Bone marrow (tissue), 2 donors: ENCODE measurements at places on chromosomes 6 and 20.

DNA sequence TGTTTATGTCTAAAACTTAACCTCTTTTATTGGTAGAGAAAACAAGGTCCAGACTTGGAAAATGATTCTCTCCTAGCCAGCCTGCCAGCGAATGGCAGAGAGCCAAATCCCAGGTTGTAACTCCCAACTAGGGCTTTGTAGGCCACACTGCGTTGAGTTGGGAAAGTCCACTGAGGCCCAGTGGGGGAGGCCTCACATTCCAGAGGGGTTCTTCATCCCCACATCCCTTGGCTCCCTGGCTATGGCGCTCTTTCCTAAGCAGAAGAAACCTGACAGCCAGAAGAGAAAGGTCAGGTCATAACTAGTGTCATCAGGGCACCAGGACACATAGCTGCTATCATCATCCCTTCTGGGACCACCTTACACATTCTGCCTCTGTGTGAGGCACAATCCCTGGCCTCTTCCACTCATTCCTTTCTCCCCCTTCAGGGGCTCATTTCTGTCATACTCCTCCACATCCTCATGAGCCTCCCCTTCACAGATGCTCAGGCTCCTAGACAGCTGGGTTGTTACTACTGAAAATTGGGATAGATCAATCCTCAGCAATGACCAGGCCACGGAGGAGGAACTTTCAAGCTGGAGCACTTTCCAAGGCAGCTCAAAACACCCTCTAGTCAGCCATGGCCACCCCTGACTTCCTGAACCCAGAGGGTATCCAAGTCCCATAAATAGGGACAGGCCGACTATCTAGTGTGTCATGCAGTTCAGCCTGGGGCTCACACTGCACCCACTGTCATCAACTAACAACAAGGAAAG, 48.6 kb downstream of the TCP11 start:
- no peak for DNase-seq

- peak; percentile 20 for DNase-seq
Observed at GRCh38 chr20:48761023-48761785, 66.6 kb downstream of the PREX1 start.

GRCh38 chr20:6311841-6312655, 189.2 kb upstream of the FERMT1 start:
- no peak for DNase-seq

DNA sequence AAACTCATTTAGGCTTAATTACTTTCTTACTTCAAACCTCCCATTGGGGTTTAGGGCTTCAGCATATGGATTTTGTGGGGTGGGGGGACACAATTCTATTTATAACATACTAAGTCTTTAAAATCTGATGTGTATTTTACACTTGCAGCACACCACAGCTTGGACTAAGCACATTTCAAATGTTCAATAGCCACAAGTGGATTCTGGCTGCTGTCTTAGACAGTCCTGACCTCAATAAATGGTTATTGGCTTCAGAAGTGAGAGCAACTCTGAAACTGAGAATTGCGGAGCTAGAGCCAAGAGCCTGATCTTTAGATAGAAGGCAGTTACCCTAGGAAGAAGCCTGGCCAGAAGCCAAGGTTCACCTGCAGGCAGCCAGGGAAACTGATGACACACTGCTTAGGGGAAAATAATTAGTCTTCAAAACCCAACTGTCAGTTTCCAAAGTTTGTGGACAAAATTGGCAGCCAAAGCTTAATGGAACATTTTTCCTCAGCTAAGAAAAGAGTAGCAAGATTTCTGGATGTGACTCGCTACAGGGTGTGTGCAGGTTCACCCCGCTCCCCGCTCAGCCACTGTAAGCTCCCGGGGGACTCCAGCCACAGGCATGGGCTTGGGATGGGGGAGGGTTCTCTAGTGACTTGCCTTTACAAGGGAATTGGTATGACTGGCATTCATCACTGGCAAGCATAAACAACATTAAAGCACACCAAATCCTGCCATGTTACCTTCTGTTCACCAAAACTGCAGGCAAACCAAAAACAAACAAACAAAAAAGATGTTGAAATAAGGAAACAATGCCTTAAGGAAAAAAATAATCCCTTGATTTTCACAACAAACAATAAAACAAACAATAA, 219.8 kb downstream of the TFAP2A start:
- no peak for DNase-seq

DNA sequence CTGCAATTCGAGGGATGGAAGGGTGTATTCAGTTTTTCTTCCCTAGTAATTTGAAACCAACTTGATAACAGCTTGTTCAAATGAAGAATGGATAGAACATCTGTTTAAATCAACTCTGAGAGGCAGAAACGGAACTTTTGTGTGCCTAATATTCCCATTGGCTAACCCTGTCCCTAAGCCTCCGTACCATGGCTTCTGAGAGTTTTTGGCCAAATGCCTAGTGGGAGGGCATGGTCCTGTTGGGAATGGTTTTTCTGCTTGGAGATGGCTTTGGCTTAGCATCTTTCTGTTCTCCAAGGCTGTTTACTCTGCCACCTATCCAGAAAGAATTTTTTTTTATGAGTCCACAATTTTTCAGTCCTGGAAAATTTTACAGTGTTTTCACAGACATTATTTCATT, 126.7 kb upstream of the MLIP start:
- no peak for DNase-seq

DNA sequence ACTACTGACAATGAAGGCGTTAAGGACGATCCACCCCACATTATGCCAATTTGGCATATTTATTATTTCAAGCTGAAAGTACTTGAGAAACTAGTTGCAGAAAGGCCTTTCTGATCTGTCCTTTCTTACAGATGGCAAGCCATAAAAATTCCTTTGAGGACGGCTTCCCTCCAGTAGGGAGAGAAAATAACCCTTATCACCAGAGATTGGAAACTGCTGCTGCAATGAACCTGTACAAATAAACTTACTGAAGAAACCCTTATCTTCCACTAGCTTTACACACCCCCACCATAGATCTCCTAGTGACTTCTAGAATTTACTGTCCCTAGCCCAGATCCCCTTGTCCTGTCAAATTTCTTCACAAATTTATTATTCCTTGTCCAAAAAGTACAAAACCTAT, 105.2 kb downstream of the MAP7 start:
- DNase-seq: no peak

DNA sequence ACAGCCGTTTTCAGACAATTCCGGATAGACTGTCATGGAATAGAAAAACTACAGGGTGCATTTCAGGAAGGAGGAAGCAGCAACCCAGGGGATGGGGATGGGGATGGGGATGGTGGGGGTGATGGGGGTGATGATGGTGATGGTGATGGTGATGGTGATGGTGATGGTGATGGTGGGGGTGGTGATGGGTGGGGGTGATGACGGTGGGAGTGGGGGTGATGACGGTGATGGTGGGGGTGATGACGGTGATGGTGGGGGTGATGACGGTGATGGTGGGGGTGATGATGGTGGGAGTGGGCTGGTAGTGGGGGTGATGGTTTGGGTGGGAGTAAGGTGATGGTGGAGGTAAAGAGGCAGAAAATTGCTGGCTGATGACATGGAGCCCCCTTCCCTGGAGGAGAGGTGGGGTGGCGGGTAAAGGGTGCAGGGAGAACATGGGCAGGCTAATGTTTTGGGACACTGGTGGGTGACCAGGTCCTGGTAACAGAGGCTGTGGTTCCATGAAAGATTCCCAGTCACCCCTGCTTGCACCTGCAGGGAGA, 17.5 kb downstream of the LAMA5 start:
- DNase-seq: no peak

GRCh38 chr20:9149087-9149486, 80.2 kb downstream of the PLCB4 start:
- no peak for DNase-seq

DNA sequence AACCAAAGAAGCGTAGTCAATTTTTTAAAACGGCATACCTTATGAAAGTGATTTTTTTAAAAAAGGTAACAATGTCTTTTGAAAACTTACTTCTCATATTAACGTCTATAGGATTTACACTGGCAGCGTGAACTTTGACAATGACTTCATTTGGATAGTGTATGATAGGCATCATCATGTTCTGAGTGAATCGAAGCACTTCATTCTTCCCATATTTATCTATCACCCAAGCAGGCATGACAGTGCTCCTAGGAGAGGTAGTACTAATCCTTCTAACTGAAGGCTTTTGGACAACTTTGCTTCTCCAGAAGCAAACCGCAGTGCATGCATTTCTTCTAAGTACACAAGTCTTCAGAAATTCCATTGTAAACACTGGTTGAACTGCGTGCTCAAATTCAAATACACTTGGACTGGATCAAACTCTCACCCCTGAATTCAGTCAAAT, 618 bp downstream of the RTN4IP1 start:
- DNase-seq: no peak

DNA sequence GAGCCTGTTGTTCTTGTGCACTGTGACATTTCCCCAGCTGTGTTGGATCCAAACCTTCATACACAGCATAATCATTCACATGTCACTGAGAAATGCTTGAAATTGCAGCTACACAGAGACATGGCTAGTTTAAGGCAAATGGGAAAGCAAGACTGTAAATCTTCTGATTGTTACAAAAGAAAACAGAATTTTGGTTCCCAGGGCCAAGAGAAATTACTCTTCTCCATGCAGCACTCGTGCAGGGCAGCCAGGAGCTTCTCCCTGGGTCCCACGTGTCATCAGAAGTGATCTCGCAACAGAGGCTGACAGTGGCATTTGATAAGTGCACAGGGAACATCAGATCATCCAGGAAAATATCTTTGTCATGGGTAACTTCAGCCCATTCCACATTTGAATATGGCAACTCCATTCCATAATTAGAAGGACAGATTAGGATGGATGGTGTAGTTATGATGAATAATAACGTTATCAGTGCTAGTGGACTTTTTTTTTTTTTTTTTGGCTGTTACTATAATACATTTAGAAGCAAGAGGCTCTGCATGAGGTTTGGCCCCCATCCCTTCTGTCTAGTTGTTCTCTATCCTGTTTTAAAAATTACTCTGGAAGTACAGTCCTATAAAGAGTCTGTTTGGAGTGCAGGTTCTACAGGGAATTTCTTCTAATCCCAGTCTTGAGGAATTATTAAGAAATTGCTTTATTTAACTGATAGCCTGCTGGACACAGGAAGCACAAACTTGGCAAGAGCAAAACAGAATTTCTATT, 571.0 kb upstream of the NOX3 start:
- no peak for DNase-seq

GRCh38 chr6:129681913-129682205, 28.1 kb downstream of the ARHGAP18 start:
- no peak for DNase-seq

GRCh38 chr6:44386929-44387345, 569 bp upstream of the CDC5L start:
- DNase-seq: no peak
